ENCODE measurements at places on chromosomes 12 and 14.
A peak's percentile ranks its signal among the peaks of the same experiment; 100 is the strongest.

GRCh38 chr12:123388951-123389559, 5.1 kb downstream of the KMT5A start:
- no peak for DNase-seq

GRCh38 chr12:47147739-47148138, 68.0 kb upstream of the AMIGO2 start:
- no peak for DNase-seq

GRCh38 chr12:124531281-124531745, 36.1 kb downstream of the NCOR2 start:
- DNase-seq = no peak

- no peak for DNase-seq
These were observed 131.8 kb downstream of the ERC1 start for GRCh38 chr12:1122786-1123185.

GRCh38 chr14:24875203-24875838, 174.6 kb downstream of the STXBP6 start:
- no peak for DNase-seq

DNA sequence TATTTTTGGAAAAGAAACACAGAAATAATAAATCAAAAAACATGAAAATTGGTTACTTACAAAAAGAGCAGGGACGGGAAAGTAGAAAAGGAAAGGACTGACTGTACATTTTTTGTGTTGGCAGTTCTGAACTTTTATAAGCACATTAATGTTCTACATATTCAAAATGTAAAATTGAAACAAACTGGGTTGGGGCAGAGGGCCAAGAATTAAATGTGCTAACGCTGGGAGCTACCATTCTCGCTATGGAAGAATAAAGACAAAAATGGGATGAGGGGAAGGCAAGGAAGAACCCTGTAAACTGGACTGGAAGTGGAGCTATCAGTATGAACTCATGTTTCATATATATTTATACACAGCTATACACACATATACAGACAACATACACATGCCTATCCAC, 24.5 kb downstream of the ATP2B1 start:
- DNase-seq = no peak

DNA sequence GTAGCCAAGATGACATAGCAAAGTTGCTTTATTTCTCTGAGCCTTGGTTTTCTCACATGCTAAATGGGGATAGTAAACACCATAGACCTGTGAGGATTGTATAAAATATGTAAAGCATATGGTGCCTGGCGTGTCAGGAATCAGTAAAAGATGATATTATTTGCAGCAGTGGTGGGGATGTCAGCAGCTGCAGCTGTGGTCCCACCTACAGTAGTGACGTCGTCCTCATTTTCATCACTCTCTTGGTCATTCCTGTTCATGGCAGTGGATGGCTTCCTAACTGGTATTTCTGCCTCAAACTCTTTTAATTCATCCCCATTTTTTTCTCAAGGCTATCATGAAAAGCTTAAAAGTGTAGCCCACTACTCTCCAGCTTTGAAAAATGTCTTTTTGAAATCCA, 12.1 kb downstream of the BMAL2 start:
- no peak for DNase-seq

DNA sequence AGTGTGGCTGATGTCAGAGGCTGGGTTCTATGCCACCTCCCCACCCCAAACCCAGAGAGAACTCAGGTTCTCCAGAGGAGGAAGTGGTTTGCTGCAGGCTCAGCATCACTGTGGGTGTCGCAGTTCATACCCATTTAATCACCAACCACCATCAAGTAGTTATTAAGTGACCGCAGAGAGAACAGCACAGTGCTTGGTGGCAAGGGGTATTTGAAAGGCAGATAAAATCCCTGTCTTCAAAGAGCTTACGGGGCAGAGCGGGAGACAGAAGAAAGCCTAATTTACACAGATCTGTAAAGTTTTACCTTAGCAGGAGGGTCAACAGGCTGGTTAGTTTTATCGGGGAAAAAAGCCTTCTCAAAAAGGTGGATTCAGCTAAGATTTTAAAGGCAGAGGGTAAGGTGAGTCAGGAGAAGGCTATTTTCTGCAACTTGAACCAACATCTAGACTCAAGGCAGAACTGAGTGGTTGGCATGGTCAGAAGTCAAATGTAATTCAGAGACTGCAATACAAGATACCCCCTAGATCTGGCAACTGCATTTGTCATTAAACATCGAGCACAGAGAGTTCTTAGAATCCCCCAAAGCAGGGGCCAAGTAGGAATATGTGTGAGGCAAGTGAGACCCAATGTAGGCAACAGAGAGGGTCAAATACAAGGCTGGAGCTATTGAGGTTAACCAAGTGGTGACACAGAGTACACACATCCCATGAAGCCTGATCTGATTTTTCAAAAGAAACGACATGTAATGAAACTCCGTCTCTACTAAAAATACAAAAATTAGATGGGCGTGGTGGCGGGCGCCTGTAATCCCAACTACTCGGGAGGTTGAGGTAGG, 13.2 kb downstream of the PXN start:
- DNase-seq = no peak

GRCh38 chr12:86122846-86123468, 133.2 kb downstream of the MGAT4C start:
- no peak for DNase-seq

GRCh38 chr12:105882404-105882803, 256.4 kb downstream of the NUAK1 start:
- DNase-seq = no peak

- DNase-seq = no peak
These were observed 96.8 kb downstream of the OSBPL8 start for GRCh38 chr12:76462668-76463224.

- no peak for DNase-seq
These were observed 104.9 kb upstream of the SOX5 start for GRCh38 chr12:24054416-24054815.

GRCh38 chr12:122876731-122877130, 19.2 kb downstream of the VPS37B start:
- no peak for DNase-seq

DNA sequence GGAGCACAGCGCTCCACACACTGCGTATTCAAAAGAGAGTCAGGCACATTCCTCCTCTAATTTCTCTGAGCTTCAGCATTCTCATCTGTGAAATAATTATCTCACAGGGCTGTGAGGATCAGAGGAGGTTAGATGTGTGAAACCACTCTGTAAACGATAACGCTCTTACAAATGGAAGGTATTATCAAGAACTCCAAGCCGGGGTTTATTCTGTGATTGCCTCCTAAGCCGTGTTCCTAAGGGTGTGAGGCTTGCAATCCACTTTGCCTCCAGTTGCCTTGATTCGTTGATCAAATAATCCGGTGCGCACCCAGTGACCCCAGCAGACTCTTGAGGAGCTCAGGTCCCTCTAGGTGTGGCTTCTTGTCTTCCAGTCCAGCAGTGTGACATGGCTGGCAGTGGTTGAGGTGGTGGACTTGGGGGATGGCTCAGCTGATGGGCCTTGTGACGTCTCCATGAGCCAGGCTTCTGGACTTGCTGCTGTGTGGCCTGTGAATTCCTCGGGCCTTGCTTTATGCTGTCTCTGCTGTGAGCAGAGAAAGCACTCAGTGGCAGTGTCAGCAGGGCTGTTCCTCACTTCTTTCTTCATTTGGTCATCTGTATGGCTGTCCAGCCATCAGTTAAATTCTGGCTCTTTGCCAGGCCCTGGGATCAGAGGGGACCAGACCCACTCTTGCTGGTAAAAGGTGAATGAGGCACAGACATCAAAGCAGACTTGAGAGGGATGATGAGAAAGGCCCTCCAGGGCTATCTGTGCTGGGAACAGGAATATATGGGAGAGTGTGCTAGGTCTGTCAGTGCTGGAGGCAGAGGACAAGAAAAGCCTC, 71.0 kb downstream of the SLC25A47 start:
- no peak for DNase-seq

GRCh38 chr12:50201987-50202521, 34.9 kb upstream of the CERS5 start:
- DNase-seq = peak; percentile 56

GRCh38 chr12:18720690-18721089, 17.1 kb downstream of the PLCZ1 start:
- DNase-seq = no peak

- no peak for DNase-seq
These were observed 86.5 kb upstream of the ZFP36L1 start for GRCh38 chr14:68879321-68879781.

DNA sequence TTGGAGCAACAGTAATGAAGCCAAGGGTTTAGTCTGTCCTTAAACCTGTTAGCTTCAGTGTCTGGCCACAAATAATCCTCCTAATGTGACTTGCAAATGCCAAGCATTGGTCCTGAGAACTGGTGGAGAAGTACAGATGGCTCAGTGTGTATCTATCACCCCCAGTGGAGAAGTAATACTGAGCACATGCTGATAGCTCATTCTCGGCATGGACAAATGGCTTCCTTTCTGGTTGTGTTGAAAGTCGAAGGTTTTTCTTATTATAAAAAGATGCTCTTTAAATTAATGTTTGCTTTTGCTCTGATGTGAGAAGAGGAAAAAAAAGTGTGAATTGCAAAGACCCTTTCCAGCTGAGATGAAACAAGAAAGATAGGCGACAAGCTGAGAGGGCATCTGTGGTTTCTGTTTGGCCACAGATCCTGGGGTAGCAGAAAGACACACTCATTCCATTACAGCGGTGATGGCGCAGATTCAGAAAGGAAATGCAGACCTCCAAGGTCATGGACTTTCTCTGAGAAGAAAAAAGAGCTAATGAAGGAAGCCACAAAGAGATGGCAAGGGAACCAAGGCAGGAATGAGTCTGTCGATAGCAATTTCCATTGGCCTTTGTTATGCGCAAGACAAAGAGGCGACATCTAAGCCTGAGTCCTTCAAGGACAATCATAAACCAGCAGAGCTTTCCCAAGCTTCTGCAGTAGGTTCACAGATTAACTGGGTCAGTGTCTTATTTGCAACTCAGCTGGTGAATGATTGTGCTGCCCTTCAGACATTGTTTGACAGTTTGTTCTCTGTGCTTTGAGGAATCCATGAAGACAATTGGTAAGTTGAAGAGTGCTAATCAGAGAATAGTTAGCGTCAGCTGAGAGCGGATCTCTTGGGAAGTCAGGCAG, 155.5 kb upstream of the RGS6 start:
- no peak for DNase-seq

GRCh38 chr12:25155022-25155576, 39.9 kb downstream of the DNAI7 start:
- no peak for DNase-seq

DNA sequence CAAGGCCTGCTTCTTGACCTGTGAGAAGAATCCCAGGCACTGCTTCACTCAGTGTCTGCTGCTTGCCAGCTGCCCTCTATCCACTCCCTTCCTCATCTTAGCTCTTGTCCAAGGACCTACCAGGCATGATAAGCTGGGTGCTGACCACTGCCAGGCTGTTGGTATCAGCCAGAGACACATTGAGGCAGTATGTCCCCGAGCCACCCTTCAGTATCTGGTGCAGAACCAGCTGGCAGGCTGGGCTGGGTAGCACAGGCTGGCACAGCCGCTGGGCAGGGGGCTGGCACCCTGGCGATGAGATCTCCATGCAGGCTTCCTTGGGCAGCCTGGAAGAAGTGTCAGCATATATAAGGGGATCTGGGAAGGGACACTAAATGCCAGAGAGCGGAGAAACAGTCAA, 10.5 kb downstream of the PMEL start:
- DNase-seq = no peak

GRCh38 chr14:54364555-54365415, 32.0 kb upstream of the CDKN3 start:
- DNase-seq = peak; percentile 31

DNA sequence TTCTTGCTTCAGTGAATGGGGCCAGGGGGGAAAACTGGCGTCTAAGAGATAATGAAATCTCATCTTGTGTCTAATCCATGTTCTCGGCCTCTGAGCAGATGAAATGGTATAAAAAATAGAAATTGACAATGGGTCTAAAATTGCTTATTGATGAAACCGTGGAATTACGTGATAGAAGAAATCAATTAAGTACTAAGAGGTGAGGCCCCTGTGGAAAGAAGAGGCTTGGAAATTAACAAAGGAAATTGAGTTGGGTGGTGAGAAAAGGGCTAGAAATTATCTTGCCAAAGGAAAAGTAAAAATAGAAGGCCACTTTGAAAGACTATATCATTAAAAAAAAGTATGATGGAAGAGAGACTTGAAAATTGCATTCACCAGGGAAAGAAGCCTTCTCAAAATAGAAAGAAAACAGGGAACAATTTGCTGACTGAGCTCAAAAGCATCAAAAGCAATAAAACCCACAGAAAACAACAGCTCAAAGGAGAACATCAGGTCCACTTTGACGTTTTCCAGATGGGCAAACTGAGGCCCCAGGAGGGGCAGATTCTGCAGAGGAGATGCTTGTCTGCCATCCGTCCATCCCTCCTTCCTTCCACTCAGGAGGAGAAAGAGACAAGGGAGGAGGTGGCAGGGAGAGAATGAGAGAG, 226.1 kb upstream of the RTL1 start:
- DNase-seq = no peak

- no peak for DNase-seq
These were observed 106.8 kb downstream of the ZFC3H1 start for GRCh38 chr12:71556875-71557274.

DNA sequence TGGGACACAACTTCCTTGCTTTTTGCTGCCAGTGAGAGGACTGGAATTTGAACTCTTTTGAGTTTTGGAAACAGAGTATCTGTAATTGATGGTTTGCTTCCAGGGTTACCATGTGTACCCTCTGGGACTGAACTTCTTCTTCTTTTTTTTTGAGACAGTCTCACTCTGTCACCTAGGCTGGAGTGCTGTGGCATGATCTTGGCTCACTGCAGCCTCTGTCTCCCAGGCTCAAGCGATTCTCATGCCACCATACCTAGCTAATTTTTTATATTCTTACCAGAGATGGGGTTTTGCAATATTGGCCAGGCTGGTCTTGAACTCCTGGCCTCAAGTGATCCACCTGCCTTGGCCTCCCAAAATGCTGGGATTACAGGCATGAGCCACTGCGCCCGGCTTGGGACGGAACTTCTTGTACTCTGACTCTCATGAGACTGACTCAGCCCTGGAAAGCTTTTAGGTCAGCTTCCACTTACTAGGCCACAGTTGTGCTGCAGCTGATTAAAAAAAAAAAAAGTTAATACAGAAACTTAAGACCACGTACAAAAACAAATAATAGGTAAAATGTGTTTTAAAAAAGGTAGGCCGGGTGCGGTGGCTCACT, 15.8 kb downstream of the SEL1L start:
- peak; percentile 66 for DNase-seq

GRCh38 chr12:20805921-20806320, 4.6 kb upstream of the SLCO1B3 start:
- no peak for DNase-seq

DNA sequence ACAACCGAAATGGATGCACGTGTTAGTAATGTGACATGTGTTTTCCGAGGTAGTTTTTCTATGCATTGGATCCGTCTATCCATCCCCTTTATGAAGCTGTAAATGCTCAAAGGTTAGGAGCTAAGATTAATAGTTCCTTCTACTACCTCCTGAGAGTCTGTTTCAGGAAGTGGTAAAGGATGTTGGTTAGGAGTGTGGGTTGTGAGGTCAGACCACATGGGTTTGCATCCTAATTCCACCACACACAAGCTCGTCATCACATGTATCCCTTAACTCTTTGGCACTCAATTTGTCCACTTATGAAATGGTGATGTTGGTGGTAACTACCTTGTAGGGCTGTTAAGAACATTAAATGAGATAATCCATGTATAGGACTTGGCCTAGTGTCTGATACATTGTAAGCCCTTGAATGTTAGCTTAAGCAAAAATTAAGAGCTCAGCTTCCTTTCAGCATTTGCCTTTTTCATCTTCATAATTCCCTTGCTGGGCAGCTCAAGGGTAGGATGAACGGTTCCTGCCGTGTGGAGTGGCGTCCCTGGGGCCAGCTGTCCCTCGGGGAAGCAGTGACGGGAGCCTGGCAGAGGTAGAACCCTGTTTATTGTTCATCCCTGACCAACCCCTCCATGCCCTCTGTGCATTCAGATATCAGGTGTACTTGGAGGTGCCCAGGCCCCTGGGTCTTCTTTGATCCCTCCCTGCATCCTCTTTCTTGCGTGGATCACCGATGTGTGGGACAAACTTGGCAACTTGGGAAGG, 52.3 kb downstream of the TSPAN9 start:
- DNase-seq = no peak

Data from body of pancreas (tissue), 4 donors.